HFFc6 (cell line): ENCODE measurements at places on chromosomes 12 and 14. TPM values are rescaled to one million over a fixed set of nuclear protein-coding genes. Genes with fewer than 3 reads are reported as not detected.

Gene RPL36AL
- total RNA-seq: 145 to 177 TPM (median 176 TPM) in 3 replicates

Gene PRICKLE1
- total RNA-seq: 3.3 to 9.0 TPM (median 3.3 TPM) in 3 replicates

Gene RHEBL1
- 0.58 to 0.89 TPM (median 0.59 TPM) in 3 replicates for total RNA-seq

Gene EPS8
- total RNA-seq: 43.5 to 46.9 TPM (median 43.6 TPM) in 3 replicates

Gene CD69
- total RNA-seq: not detected in 3 replicates

Gene RNFT2
- 6.3 to 11.9 TPM (median 7.1 TPM) in 3 replicates for total RNA-seq

Gene SMIM10L1
- total RNA-seq: 12.2 to 13.0 TPM (median 12.5 TPM) in 3 replicates

Gene P2RX2
- not detected in 3 replicates for total RNA-seq
